ENCODE measurements at places on chromosomes 5 and 9. TPM values are rescaled to one million over a fixed set of nuclear protein-coding genes. Genes with fewer than 3 reads are reported as not detected.

PAPPA gene
- 209 TPM for total RNA-seq

TEX48 gene
- not detected for total RNA-seq

PKD2L2 gene
- not detected for total RNA-seq

MEIKIN gene
- total RNA-seq: not detected

IL5 gene
- total RNA-seq: not detected

SLC25A2 gene
- 0.18 TPM for total RNA-seq

SPOCK1 gene
- 302 TPM for total RNA-seq

ABCA1 gene
- total RNA-seq: 232 TPM

HSDL2 gene
- total RNA-seq: 114 TPM

ZDHHC11 gene
- 1.00 TPM for total RNA-seq

OCLN gene
- total RNA-seq: 0.43 TPM

OR1N2 gene
- total RNA-seq: not detected

IL4 gene
- not detected for total RNA-seq

CD180 gene
- 0.14 TPM for total RNA-seq

SLC34A3 gene
- total RNA-seq: not detected

MRPL36 gene
- total RNA-seq: 48.1 TPM

TLX3 gene
- not detected for total RNA-seq

FBXW5 gene
- total RNA-seq: 116 TPM
